ENCODE measurements at places on chromosomes 16 and 17. TPM values are rescaled to one million over a fixed set of nuclear protein-coding genes. Genes with fewer than 3 reads are reported as not detected.

The KRT40 gene
- total RNA-seq: not detected

The SLC13A2 gene
- not detected for total RNA-seq

The CRISPLD2 gene
- 0.38 TPM for total RNA-seq

The BAHCC1 gene
- 23.2 TPM for total RNA-seq

The BAIAP3 gene
- 0.67 TPM for total RNA-seq
